ENCODE measurements at places on chromosomes 6 and 20.

GRCh38 chr6:82573254-82573972, 209.8 kb downstream of the TPBG start:
- DNase-seq = no peak

DNA sequence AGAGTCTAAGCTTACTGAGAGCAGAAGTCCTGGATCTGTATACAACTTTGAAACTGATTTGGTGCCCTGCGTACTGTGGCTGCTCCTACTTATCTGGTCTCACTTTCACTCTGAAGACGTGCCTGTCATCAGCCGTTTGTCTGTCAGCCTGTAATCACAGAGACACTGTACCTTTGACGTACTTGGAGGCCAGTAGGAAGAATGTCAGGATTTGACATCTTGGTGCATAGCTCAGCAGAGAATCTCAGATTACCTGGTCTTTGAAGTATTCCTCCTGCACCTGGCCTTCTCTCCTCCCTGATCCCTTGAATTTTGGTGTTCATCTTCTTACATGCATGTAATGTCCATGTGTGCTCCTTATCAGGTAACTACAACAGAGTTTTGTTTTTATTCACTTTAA, 37.7 kb downstream of the DSE start:
- DNase-seq = no peak

- DNase-seq = no peak
Measured at GRCh38 chr6:104753251-104753650, 106.5 kb downstream of the HACE1 start.

DNA sequence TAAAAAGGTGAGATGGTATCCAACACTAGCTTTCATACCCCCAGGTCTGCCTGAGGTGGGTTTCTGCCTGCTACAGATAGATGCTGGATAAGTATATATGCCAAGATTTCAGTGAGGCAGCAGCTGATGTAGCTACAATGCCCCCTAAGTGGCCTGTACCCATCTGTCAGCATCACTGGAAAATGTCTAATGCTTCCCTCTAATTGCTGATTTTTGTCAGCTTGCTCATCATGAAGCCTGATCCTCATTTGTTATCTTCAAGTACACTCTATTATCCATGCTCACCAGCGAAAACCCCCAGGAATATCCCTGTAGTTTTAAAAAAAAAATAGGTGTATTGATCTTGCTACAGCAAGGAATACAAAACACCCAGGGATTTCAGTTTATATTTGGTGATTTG, 32.2 kb downstream of the OPRM1 start:
- no peak for DNase-seq

- no peak for DNase-seq
Measured at GRCh38 chr6:47004463-47004862, 37.7 kb downstream of the ADGRF1 start.

GRCh38 chr6:3013486-3013885, 13.8 kb downstream of the NQO2 start:
- no peak for DNase-seq

GRCh38 chr6:41670703-41671360, 32.6 kb downstream of the MDFI start:
- no peak for DNase-seq

DNA sequence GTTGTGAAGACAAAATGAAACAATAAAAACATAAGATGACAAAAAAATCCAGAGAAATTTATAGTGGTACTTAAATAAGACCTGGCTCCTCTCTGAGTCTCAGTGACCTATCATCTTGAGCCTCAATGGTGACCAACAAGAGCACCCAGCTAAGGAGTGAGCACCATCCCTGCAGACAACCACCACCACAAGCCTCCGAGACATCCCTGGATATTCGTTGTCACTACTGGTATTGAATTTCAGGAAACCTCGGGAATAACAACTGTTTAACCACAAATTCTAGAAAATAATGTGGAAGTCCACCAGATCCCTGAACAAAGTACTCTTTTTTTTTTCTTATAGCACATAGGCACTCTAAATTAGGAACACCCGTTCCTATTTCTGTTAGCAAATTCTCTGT, 32.2 kb upstream of the ADGRF5 start:
- no peak for DNase-seq

DNA sequence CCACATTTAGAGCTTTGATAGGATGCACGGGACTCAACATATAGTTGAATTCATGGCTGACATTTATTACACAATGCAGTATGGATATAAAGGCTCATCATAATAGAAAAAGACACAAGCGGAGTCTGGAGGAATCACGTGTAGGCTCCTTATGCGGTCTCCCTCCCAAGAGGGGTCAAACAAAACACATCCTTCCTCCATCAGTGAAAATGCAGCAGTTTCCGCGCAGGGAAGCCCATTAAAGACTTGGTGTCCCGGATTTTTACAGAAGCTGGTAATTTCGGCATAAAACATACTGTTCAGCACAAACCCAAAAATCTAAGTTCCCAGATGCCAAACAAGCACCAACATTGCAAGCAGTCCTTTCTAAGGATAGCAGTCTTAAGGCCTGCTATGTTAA, 1.1 kb downstream of the USP45 start:
- peak; percentile 20 for DNase-seq

DNA sequence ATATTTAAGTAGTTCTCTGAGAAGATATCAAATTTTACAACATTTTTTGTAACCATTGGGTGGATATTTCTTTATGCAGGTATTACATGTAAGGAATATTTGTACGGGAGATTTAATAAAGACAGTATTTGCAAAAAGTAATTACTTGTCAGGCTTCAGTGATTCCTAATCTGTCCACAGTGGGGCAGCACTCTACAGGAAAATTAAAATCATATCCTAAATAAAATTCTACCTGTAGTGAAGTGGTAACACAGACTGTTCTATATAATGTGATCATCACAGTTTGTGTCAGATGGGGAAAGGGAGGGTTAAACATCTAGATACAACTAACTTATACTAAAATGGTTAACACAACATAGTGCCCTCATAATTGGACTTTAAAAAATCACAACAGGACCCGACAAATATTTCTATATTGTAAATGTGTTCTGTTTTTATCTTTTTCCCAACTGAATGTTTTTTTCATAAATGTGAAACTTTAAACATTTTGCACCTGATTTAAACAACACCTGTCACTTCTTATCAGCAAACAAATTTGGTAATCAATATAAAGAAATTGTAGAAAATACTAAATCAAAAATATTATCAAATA, 145.6 kb upstream of the MANEA start:
- DNase-seq = peak; percentile 38

- no peak for DNase-seq
Measured at GRCh38 chr6:100620085-100620840, 155.5 kb upstream of the SIM1 start.

Data from glutamatergic neuron (in vitro differentiated cells).